Motor neuron (in vitro differentiated cells): ENCODE measurements at places on chromosomes 5 and 9. TPM values are rescaled to one million over a fixed set of nuclear protein-coding genes. Genes with fewer than 3 reads are reported as not detected.

The HAPLN1 gene
- total RNA-seq, result 0.13 TPM in 1 of 2 replicates, not detected in the other

The ACOT12 gene
- total RNA-seq, result 0.09 and 0.25 TPM in 2 replicates

The ZCCHC10 gene
- 32.4 and 48.2 TPM in 2 replicates for total RNA-seq

The TAF11L10 gene
- total RNA-seq, result 2.0 and 2.1 TPM in 2 replicates

The GCNT4 gene
- 2.5 and 2.9 TPM in 2 replicates for total RNA-seq

The RAB3C gene
- 114 and 117 TPM in 2 replicates for total RNA-seq
